ENCODE measurements at places on chromosomes 6 and 20.
A peak's percentile ranks its signal among the peaks of the same experiment; 100 is the strongest.

GRCh38 chr6:35647400-35647799 is 41.3 kb downstream of the FKBP5 start:
- no peak for DNase-seq

GRCh38 chr6:25175196-25175595 is 104.0 kb upstream of the CARMIL1 start:
- no peak for DNase-seq

DNA sequence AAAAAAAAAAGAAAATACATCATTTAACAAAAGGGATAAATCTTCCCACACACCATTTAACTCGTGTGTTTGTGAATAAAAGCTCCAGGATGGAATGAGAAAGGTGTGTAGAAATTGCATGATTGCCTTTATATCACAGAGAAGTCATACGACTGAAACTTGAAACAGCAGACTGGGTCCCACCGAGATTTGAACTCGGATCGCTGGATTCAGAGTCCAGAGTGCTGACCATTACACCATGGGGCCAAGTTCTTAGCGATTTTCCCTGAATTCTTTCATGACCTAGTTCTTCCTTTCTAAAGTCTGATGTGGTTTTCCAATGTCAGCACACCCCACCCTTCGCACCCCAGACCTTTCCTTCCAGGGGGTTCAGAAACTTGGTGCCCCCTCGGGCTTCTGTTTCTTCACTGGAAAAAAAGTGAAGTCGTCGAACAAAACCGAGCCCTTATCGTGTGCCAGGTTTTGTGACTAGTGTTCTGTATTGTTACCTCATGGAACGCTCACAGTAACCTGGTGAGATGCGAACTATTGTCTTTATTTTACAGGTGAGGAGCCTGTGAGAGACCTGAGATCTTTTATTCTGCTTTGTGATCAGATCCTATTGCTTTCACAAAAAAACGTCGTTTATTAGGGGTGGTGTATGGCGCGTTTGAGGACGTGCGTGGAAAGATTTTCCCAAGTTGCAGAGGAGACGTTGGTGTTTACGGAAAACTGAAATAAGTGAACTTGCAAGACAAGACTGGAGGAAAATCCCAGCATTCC is 120.8 kb downstream of the OR2B2 start:
- peak; percentile 68 for DNase-seq

DNA sequence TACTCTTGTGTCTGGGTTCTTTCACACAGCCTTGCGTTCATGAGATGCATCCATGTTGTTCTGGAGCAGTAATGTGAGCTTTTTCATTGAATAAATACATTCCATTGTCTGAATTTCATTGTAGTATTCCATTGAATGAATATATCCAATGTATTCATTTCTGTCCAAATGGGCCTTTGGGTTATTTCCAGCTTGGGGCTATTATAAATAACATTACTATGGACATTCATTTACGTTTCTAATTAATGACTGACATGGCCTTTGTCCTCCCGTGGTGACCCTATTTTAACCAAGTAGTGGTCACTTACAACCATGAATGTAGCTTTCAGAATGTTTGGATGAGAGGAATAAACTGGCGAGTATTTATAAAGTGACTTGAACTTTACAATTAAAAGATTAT is 30.1 kb upstream of the NAA20 start:
- no peak for DNase-seq

DNA sequence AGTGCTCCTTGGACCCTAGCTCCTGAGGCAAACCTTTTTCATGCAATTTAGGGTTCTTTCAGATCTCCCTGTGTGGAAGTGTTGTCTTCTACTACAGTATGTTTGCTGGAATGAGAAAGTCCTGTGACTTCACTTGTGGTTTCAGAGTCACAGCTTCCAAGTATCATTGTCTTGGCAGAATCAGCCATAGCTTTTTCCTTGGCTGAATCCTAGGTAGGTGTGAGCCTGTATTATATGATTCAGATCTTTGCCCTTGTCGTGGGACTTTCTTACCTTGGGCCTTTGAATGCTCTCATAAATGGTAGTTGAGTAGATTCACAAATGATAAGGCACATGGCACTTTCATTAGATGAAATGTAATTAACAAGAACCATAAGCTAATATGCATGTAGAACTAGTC is 16.5 kb downstream of the CARMIL1 start:
- DNase-seq, result no peak
